ENCODE measurements at places on chromosomes 12 and 14. TPM values are rescaled to one million over a fixed set of nuclear protein-coding genes. Genes with fewer than 3 reads are reported as not detected.

RNASE3 gene
- not detected for total RNA-seq

CDKN1B gene
- 29.8 TPM for total RNA-seq

PAH gene
- total RNA-seq: not detected

KRT75 gene
- total RNA-seq: not detected

C14orf180 gene
- not detected for total RNA-seq

B4GALNT1 gene
- total RNA-seq: 6.2 TPM

HOMEZ gene
- 11.1 TPM for total RNA-seq

NXPH4 gene
- 1.0 TPM for total RNA-seq

ARHGEF25 gene
- total RNA-seq: 6.1 TPM

SRRM4 gene
- total RNA-seq: under 0.01 TPM

GLS2 gene
- 2.2 TPM for total RNA-seq
